ENCODE measurements at places on chromosomes 16 and 17.

- DNase-seq, result no peak
These were observed 2.5 kb upstream of the IGF2BP1 start for GRCh38 chr17:48994549-48995303.

- no peak for DNase-seq
These were observed 9.6 kb downstream of the LLGL2 start for GRCh38 chr17:75535119-75535537.

- peak; percentile 18 for DNase-seq
These were observed 50.6 kb downstream of the MPHOSPH6 start for GRCh38 chr16:82119405-82119804.

DNA sequence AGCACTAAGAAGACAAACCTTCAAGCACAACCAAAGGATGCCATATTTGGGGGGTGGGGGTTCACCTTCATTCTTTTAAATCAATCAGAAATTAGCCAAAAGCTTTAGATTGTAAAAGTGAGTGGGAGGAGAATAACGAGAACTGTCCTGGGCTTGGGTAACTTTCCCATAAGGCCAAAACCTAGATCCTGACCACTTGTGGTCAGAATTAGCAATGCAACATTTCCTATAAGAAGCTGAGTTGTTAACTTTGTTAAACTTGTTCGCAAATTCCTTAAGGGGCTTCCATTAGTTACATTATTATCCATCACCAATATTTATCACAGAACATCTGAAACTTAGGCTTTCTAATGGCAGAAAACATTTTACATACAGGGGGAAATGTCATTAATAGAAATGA is 25.1 kb downstream of the STAT5B start:
- no peak for DNase-seq

DNA sequence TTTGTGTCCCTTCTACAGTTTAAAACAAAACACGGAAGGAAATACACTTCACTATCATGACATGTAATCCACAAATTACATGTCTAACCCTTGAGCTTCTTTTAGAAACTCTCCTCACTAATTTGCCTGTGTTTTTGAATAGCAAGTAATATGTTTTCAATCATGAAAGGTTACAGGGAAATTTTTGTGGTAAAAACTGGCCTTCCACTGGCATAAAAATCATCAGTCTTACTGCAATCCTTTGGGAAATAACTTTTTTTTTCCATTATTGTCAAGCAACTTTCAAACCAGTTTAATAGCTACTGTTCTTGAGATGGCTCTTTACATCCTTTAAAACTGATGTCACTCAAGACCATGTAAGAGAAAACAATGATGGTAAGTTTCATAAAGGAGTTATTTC is 27.0 kb downstream of the MYO1D start:
- DNase-seq, result no peak

GRCh38 chr16:35152067-35152627 is 1692.7 kb downstream of the TP53TG3F start:
- no peak for DNase-seq

DNA sequence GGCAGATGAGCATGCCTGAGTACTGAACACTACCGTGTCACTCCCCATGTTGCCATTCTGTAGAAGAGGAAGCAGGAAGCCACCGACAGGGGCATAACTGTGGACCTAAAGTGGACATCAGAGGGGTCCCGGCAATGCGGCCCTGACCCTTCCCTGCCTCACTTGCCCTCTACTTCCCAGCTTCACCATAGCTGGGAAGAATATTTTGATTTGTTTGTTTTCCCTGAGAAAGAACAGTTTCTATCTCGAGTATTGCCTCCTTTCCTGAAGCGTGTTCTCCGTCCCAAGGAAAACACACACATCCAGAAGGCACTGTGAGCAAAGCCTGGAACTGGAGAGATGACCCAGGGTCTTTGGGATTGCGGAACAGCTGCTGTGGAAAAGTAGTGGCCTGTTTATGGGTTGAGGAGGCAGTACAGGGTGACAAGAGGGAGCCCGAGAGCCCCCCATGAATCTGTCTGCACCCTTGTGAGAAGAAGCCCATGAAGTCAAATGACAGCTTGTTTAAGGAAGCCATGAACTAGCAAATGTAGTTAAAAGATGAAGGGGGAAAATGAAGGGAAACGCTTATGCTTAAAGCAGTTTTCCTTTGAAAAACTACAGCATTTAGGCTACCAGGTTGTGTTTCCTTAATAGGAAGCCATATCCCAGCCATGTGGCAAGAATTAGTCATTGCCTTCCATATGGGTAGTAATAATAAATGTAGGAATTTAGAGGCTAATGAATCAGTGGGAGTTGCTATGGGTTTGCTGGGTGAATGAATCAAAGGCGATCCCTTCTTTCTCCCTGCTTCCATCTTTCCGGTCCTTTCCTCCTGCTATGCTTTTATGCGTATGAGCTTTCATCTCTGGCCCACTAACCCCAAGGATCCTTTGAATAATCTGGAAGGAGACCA is 90.0 kb upstream of the TBX2 start:
- DNase-seq, result no peak

- peak; percentile 73 for DNase-seq
These were observed 376.3 kb downstream of the CNTNAP4 start for GRCh38 chr16:76653390-76654026.

GRCh38 chr16:77116856-77117255 is 74.1 kb upstream of the MON1B start:
- no peak for DNase-seq

GRCh38 chr16:53792161-53792951 is 88.4 kb downstream of the FTO start:
- no peak for DNase-seq

- DNase-seq, result no peak
These were observed 45.7 kb upstream of the KPNB1 start for GRCh38 chr17:47603830-47604597.

GRCh38 chr17:76452127-76452659 is 759 bp downstream of the UBE2O start:
- no peak for DNase-seq

GRCh38 chr17:9221147-9221921 is 200.0 kb downstream of the NTN1 start:
- DNase-seq, result no peak

DNA sequence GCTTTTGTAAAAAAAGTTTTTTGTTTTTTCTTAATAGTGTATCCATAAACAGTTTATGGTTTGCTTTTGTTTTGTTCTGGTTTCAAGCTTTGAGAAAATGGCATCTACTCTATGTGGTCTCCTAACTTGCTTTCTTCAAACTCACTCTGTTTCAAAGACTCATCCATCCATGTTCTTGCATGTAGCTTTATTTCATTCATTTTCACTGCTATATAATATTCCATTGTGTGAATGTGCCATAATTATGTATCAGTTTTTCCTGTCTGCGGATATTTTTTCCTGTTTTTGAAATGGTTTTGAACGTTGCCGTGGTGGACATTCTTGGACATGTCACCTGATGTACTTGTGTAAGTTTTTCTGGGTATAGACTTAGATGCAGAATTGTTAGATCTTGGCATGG is 39.1 kb downstream of the MGAT5B start:
- DNase-seq, result no peak

- no peak for DNase-seq
These were observed 23.0 kb downstream of the VAC14 start for GRCh38 chr16:70777973-70778406.

GRCh38 chr16:89064606-89065457 is 28.8 kb upstream of the ACSF3 start:
- no peak for DNase-seq

GRCh38 chr16:86165479-86165878 is 266.5 kb downstream of the IRF8 start:
- no peak for DNase-seq

DNA sequence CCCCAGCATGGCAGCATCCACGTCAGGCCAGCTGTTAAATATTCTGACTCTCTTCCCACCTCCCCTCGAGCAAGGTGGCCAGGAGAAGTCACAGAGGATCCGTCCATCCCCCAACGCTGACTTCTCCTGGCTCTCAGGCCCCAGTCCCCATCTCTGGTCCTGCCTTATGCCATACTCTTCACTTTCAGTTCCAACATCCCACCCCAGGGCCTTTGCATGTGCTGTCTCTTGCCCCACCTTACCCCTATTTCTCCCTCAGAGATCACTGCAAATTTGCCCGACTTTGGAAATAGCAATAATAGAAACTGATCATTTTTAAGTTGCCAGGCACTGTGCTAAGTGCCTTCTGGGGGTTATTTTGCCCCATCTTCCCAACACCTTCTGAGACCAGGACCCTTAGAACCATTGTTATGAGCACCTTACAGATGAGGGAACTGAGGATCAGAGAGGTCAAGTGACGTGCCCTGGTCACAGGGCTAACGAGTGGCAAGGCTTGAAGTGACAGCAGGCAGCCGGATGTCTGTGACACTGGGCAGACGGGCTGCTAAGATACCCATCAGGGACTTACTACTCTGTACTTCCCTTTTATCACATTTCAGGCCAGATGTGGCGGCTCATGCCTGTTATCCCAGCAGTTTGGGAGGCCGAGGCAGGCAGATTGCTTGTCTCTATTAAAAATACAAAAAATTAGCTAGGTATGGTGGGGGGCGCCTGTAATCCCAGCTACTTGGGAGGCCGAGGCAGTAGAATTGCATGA is 17.7 kb downstream of the HID1 start:
- no peak for DNase-seq

GRCh38 chr17:17647524-17648178 is 33.6 kb upstream of the RAI1 start:
- DNase-seq, result no peak

DNA sequence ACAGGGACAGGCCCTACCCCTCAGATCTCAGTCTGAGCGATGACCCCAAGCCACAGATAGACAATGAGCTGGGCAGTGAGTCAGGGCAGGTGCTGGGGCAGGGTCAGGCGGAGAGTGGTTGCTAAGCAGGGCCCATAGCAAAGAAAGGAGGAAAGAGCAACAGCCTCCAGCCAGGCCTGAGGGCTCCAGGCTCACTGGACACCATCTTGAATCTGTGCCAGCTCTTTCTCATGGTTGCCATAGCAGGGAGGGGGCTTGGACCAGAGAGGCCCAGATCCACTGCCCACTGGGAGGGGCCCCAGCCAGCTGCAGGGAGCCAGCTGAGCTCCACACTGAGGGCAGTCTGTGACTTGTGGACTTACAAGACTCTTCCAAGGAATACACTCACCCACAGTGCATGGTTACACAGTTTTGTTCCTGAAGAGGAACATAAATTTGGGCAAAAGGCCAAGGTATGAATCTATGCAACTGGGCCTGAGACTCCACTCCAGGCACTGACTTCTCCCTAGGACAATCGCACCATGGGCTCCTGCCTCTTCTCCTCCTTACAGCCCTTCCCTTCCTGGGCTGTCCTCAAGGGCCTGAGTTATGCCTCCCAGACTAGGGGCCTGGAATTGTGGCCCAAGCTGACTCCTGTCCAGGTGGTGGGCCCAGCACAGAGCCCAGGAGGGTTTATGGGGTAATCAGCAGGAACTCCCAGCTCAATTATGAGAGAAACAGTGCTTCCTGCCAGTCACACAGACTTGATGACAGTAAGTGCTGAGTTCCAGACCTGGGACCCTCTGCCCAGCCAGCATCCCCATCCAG is 59.9 kb downstream of the BEAN1 start:
- no peak for DNase-seq

- peak; percentile 14 for DNase-seq
These were observed 270.7 kb downstream of the NTN1 start for GRCh38 chr17:9291912-9292560.

DNA sequence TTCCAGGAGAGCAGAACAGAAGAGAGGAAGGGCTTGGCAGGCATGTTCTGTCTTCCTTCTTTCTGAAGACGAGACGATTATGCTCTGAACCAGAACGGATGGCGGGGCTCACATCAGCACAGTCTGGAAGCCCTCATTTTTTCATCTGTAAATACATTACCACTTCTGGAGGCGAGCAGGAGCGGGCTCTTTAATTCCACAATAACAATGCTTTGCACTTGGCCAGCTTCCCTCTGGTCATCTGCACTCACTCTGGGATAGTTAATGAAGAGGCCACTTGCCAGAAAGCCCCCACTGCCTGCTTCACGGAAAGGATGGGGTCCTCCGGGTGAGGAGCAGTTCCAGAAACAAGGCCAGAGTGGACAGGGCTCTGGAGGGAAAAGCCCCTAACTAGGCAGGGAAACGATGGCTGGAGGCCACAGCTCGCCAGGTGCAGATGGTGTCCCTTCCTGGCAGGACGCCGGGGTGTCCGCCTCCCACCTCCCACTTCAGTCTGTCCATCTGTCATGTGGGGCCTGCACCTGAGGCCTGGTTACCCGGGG is 13.1 kb upstream of the BCAR1 start:
- DNase-seq, result no peak

GRCh38 chr17:79747508-79748294 is 17.0 kb downstream of the ENPP7 start:
- DNase-seq, result peak; percentile 42

DNA sequence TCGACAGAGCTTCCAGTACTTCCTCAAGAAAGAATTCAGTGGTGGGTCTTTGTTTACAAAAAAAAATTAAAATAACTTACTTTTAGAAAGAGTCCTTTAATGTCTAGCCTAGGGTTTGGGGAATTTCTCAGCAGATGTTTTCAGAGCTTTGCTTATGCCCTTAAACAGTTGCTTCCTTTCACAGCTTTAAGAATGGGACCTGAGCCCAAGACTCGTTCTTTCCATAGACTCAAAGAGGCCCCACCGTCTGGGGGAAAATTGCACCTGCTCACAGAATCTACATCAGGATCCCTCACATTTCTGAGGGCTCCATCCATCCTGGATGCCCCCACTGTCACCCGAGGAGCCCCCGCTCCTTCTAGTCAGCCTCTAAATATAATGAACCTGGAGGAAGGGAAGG is 60.0 kb downstream of the RGS9 start:
- no peak for DNase-seq

- DNase-seq, result no peak
These were observed 6.0 kb downstream of the ADAP2 start for GRCh38 chr17:30927756-30928155.

DNA sequence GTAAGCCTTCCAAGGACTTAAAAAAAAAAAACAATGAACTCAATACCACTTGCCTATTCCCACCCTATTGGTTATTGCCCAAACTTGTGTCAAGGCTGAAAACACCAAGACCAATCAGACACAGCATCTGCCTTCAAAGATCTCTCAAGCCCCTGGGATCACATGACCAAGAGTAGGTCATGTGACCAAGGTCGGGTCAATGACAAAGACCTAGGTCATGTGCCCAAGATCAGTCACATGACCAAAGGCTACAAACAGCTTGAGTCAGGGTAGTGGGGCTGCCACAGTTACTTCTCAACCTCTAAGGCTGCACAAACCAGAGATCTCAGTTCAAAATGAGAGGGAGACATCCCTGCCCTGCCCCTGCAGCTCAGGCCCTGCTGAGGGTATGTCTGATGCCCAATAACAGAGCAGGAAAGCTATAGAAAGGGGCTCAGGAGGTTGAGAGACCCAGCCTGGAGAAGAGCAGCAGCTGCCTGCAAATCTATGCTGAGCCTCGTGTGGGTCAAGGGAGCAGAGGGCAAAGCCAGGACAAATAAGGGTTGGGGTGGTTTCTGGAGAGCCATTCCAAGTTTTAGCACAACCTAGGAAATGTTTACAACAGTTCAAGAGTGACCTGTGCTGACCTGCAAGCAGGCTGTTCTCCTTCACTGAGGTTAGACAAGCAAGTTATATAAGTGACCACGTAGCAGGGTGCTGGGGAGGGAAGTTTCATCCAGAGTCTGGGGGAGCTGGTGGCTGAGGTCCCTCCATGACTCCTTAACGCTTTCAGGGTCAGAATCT is 48.8 kb downstream of the PIMREG start:
- no peak for DNase-seq

- DNase-seq, result no peak
These were observed 360.3 kb upstream of the ERCC4 start for GRCh38 chr16:13559624-13560023.

GRCh38 chr17:36721560-36722120 is 120.3 kb downstream of the MRM1 start:
- peak; percentile 23 for DNase-seq

- no peak for DNase-seq
These were observed 9.3 kb downstream of the CHD9 start for GRCh38 chr16:53064081-53064578.
